ENCODE measurements at places on chromosomes 1 and 21.

DNA sequence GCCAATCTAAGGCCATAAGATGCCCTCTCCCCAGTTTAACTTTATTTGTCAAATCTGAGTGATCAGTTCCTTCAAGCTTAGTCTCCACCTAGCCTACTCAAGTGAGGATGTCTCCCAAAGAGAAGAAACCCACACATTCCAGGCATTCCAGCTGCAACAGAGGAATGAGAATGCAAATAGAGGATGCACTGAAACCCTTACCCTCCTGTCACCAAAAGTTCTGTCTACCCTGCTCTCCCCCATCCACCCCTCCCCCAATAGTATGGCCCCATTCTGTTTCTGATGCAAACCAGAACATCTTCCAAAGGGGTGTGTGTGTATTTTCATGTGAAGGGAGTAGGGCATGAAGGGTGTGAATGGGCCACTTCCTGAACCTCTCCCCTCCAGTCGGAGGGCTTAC is 3.0 kb downstream of the DUSP23 start:
- no peak for DNase-seq

DNA sequence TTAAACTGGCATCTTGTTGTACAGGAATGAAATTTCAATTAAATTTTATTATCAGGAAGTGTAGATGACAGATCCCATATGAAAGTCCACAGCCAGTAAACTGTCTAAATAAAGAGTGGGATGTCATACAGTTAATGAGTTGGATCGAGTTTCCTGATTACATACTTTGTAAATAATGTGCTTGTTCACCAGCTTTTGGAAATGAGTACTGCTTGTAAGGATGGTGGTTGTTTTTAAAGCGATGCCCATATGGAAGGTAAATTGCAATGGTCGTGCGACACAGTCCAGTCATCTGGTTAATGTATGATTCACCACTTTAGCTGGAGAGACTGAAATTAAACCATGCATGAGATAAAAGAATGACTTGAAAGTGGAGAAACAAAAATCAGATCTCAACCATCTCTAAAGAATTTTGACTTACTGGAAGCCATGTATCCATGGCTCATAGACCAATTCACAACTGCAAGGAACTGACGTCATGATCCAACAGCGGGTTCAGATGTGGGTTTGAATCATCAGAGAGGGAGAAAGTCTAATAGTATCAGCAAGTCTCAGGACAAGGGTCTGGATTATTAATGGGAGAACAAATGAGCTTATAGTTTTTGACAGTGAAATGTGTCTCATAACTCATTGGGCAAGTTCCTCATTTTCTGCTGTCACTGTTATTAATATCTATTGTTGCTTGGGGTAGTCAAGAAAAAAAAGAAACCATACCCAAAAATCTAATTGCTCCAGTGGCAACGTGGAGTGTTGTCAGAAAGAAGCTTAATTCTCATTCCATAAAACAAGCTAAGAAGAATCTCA is 49.0 kb downstream of the MAP10 start:
- DNase-seq, result no peak

DNA sequence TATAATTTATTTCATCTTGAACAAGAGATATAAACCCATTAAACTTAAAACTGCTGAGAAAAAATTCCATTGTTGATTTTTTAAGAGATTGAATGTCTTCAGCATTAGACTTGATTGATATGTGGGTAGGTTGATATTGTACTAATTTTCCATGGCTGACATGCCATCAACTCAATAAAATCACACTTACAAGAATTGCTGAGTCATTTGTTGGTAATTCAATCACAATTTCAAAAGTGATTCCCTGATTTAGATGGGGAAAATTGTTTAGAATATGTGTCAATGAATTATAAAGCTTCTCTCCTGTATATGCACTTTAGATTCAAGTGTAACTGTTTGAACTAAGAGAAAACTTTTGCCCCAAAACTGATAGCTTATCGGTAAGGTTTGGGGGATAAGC is 223.5 kb upstream of the NCAM2 start:
- DNase-seq, result no peak

DNA sequence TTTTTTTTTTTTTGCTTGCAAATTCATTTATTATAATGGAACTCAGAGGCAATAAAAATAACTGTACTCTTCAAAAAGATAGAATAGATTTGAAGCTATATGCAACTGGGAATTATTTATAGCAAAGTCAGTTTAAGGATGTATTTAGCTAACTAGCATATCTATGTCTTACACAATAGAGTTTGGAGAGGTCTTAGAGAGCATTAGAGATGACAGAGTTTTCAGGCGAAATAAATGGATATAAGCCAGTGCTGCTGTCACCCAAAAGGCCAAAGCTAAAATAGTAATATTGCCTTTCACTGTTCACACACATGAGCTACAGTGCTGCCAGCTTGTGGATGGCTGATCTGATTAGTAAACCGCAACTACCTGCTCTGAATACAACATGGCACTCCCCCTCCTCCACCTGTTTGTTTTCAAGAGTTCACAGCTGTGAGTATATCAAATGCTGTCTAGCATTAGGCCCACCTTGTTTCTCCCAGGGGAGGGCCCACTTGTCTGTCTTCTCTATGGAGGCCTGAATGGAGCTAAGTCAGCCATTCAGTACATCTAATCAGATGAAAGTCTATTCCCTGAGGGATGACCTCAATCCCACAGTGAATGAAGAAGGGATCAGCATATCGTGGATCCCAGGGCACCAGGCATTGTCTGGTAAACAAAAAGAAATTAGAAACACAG is 25.2 kb upstream of the SSX2IP start:
- DNase-seq, result no peak

DNA sequence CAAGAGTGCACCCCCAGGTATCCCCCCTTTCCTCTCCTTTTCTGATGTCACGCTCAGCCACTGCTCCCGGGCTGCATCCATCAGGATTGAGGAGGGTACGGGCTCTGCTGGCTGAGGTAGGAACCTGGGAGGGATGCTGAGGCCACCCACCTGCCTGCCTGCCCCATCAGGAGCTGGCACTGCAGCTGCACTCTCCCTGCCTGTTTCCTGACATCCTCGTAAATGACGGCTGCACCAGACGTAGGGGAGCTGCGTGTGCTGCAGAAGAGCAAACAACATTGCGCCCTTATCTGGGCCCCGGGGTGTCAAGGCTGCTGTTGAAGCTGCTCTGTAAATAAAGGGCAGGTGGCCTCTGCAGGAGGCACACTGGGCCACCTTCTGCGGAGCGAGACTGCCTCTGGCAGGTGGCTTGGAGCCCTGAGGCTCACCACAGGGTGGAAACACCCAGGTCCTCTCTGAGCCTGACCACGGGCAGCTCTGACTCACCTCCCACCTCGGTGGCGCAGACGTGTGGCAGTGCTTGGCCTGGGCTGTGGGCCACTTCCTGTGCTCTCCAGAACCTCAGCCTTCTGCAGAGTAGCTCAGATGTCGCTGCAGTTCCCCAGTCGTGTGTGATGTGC is 30.9 kb downstream of the SNAP47 start:
- peak; percentile 89 for DNase-seq

- no peak for DNase-seq
These were observed 49.6 kb downstream of the RUNX1 start for GRCh38 chr21:34999397-34999941.

GRCh38 chr1:171819946-171820345 is 21.4 kb upstream of the DNM3 start:
- DNase-seq, result no peak

- no peak for DNase-seq
These were observed 31.3 kb downstream of the UBE2U start for GRCh38 chr1:64234714-64235113.

DNA sequence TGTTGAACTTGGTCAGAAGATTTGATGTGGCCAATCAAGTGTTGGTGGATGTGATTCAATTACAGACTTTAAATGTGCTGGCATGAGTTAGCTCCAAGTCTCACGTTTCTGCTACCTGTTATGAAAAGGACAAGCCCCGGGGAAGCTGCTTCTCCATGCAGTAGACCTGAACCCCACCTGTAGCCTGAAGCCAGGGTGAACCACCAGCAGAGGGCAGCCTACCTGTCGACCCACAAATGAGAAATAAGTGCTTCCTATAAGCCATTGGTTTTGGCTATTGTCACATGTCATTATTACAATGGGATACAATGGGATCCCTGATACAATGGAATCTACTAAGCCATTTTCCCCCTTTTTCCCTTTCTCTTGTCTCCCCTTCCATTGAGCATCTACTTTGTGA is 230.2 kb downstream of the PRDM2 start:
- DNase-seq, result no peak

DNA sequence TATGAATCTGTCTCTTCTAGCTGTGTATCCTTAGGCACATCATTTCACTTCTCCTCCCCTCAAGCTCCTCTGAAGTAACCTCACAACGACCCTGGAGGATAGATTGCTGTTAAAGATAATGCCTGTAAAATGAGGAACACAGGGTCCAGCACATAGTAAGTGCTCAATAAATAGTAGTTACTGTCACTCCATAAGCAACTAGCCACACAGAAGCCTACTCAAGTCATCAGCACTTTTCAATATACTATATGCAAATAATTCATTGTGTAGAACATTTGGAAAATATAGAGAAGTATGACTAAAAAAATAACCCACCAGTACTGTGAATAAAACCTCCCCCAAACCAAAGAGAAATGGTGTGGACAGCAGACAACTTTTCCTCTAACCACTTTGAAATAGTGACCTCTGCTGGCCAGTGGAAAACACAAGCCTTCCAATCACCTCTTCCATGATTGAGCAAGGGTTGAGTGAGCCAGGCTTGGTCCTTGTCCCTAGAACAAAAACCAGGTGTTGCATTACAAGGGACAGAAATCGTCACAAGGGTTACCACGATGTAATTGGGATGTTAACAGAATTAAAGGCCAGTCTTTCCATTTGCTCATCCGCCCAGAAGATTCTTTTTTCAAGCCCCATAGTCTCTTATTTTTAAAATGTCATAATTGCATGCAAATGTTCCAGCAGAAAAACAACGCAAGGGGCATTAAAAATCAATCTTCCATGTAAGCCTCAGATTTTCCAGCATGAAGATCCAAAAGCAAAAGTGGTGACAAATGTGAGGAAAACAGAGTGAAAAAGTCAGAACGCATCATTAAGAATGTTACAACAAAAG is 15.7 kb upstream of the GLIS1 start:
- DNase-seq, result no peak

DNA sequence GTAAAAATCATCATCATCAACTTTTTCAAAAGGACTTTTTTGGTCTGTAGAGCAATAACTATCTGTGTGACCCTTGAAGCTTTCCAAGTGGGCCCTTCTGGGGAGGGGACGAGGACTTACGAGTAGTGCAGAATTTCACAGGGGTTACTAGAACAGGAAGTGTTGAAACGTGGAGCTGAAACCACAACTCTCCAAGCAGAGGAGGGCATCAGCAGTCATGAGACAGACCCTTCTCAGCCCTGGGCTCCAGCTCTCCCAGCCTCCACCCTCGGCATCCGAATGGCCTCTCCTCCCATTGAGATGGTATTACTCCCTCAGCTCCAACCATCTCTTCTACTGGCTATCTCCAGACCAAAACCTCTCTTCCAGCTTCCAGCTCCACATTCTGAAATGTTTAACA is 3.6 kb downstream of the FAM89A start:
- DNase-seq, result no peak

DNA sequence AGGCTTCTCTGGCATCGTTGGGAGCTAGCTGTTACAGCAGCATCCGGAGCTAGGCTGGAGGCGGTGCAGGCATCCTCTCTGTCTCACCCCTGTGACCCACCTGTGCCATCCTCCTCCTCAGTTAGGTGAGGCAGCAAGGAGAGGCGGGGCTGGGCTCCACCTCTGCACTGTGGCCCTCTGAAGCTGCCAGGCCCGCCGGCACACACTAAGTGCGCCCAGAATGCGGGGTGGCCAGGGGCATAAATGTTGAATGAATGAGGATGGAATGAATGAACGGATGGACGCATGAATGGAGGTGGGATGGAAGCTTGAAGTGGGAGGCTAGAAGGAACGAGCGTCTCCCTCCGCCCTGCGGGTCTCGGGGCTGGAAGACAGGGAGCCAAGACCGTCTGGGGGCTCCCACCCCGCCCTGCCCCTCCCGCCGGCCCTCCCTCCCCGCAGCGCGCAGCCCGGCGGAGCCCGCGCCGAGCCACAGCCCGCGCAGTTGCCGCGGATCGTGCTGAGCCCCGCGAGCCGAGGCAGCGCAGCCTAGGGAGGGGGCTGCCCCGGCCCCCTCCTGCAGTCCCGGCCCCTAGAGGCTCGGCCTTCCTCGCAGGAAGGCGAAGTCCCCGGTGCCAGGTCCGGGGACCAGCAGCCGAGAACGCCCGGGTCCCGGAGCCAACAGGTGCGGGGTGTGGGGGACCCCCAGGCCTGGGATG is at the start of gene HCRTR1:
Gene HCRTR1, plus strand, starts transcription at position 472 of the 698 bp plus-strand sequence. CDS start 1,504 bp downstream, outside the sequence.
- no peak for DNase-seq

Data from activated naive CD4-positive, alpha-beta T cell treated with anti-CD3 and anti-CD28 coated beads, Interleukin-2, amount 50 U/mL, for 72 hours (primary cell).